ENCODE measurements at places on chromosomes 2 and 18. TPM values are rescaled to one million over a fixed set of nuclear protein-coding genes. Genes with fewer than 3 reads are reported as not detected.

Gene SLC4A5
- polyA plus RNA-seq = 0.72 TPM

DNA sequence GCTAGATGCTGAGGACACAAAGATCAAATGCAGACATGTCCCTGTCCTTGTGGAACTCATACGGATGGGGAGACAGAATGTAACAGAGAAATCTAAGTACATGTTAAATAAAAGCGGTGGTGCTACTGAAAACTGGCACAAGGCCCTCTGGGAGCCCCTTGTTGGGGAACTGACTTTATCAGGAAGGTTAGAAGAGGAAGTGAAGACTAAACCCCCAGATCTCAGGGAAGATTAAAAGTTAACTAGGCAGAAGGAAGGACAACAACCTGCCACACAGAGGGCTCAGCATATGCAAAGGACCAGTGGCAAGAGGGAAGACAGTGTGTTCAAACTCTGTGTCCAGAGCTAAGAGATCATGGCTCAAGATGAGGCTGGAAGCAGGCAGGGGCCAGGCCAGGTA, 4.8 kb downstream of the CACNB4 start:
- no peak for DNase-seq

GRCh38 chr2:121492409-121492808, 38.3 kb upstream of the RNU4ATAC start:
- DNase-seq = no peak

GRCh38 chr2:29495536-29496060, 380.4 kb downstream of the CLIP4 start:
- no peak for DNase-seq

DNA sequence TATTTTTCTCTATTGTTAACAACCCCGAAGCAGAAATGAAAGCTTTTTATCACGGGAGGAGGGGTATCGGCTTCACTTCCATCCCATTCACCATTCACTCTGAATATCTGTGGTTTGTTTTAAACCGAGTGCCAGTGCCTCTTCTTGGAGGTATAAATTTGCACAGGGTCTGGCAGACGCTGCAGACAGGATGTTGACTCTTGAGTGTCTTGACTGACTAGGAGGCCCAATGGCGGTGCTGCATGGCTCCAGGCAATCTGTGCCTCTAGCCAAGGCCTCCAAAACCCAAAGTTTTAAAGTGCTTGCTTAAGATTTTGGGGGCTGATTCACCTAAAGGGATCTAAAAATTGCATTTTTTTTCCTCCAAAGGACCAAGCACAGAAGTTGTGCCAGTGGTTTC, 183.8 kb downstream of the LTBP1 start:
- DNase-seq = no peak

Gene LIPG
- polyA plus RNA-seq = 0.04 TPM

Gene TBR1
- polyA plus RNA-seq = not detected

Gene DAPL1
- not detected for polyA plus RNA-seq

- no peak for DNase-seq
Measured at GRCh38 chr18:10157706-10158105, 243.9 kb downstream of the VAPA start.

GRCh38 chr2:230751062-230751461, 38.4 kb downstream of the CAB39 start:
- DNase-seq = no peak

- DNase-seq = no peak
Measured at GRCh38 chr2:128234613-128235012, 84.1 kb downstream of the HS6ST1 start.

DNA sequence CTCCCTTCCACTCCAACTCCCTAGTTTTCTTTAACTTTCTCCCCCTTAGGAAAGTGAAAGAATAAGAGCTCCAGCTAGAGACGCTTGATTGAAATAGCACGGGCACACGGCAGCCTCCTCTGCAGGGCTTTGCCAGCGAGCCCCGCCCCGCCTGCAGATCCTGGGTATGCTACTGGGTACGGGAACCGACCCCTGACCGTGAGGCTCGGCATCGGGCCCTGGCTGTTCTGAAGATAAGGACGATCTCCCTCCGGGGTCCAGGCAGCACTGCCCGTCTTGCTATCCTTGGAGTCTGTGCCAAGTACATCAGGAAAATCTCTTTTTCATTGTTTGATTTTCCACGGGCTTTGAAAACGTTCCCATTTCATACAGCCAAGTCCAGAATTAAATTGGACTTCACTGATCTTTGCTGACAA, 284.5 kb downstream of the MTX2 start:
- peak; percentile 38 for DNase-seq

Gene TCF23
- polyA plus RNA-seq = 0.04 TPM

DNA sequence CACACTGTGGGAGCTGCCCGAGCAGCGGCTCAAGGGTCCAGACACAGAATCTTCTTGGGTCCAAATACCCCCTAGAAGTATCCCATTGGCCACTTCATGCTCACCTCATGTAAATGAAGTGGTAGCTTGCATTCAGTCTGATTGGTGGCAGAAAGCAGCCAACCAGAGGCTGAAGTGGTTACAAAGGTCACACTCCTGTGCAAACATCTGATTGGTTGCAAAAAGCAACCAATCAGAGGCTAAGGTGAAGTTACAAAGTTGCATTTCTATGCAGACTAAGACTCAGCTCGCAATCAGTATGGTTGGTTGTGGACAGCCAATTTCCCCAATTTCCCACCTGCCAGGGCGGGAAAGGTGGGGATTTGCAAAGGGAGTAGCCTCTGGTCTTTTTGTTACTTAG, 94.3 kb downstream of the DGKD start:
- no peak for DNase-seq

Data from heart left ventricle (tissue), 16 donors.